ENCODE measurements at places on chromosomes 1 and 21.

GRCh38 chr1:178684542-178685000, 40.5 kb upstream of the RALGPS2 start:
- peak; percentile 96 for DNase-seq

GRCh38 chr1:34907487-34908090, 21.9 kb downstream of the DLGAP3 start:
- DNase-seq = no peak

DNA sequence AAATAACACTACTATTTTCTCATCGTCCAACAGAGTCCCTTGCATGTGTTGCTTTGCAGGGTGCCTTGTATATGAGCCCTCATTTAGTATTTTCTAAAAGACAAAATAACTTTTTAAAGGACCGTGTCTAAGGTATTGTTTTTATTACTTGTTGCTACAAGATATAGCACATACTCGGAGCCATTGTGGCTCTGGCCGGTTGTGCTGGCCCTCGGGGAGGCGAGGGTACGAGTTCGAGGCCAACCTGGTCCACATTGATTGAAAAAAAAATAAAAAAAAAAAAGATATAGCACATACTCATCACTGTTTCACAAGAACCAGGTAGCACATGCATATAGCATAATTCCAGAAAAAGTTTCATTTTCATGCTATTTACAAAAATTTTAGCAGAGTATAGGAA, 869.2 kb downstream of the MRPL39 start:
- no peak for DNase-seq

DNA sequence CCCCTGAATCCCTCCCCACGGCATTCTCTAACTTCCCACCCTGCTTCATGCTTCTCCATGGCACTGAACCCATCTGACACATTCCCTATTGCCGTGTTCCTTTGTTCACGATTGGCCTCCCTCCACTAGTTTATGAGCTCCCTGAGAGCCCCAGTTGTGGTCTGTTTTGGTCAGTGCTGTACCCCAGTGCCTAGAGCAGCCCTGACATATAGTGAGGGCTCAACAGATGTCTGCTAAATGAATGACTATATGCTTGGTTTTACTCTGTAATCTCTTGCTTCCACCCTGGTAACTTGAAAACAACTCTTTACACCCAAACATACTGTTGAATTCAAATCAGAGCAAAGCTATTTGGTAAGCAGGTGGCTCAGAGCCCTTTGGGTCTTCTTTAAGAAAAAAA, 171.1 kb upstream of the EDN2 start:
- DNase-seq = no peak

DNA sequence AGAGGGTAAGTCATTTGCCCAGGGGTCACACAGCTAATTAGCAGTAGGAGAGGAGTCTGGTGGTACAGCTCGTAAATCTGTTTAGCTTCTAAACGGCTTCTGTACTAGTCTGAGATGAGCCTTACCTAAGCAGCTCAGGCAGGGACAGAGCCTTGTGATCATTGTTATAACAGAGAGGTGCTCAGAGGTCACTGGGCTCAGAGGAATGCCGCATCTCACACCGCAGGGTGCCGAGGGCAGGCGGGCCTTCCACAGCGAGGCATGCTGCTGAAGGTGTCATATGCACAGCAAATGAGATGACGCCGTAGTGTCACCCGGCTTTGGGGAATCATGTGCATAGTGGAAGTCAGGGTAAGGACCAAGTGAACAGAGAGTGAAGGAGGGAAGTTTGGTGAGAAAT, 305.2 kb upstream of the FMN2 start:
- no peak for DNase-seq

DNA sequence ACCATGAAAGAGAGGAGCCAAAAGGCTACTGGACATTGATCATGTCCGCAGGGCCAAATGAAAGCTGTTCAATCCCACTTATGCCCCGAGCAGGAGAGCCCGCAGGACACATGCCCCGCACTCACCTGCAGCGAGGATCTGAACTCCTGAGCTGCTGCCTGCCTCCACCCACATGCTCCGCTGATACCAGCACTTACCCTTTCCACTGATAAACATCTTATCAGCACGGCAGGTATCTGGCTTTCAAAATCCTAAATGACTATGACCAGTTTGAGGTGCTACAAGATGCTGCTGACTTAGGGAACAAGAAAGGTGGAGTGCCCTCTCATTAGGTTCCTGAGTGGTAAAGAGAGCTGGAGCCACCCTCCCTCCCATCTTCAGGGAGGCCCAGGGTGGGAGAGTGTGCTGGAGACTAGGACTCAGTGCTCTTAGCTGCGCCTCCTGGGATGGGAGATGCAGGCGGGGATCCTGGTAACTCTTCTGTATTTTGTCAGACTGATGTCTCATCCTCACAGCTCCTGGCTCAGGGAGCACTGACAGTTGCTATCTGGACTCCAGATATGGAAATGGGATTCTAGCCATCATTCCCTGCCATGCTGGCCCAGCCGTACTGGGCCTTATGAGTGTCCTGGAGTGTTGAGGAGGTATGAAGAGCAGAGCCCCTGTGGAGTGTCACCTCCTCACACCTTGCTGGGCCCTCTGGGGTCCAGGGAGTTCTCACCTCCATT, 86.4 kb upstream of the F3 start:
- no peak for DNase-seq

DNA sequence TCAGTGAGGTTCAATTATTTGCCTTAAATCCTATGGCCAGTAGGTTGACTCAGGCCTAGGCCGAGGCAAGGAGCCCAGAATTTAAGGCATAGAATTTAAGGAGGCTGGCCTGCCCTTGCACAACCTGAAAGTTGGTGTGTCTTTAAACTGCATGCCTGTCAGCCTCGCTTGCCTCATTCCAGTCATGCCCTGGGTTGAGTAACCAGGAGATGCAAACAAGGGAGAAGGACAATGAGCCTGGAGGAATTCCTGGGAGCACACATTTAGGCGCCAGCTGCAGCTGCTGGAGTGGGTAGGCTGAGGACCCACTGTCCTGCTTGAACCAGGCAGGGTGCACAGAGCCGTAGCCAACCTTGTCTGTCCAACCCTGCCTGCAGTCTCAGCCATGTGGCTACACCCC, 11.7 kb downstream of the CD2 start:
- peak; percentile 47 for DNase-seq

DNA sequence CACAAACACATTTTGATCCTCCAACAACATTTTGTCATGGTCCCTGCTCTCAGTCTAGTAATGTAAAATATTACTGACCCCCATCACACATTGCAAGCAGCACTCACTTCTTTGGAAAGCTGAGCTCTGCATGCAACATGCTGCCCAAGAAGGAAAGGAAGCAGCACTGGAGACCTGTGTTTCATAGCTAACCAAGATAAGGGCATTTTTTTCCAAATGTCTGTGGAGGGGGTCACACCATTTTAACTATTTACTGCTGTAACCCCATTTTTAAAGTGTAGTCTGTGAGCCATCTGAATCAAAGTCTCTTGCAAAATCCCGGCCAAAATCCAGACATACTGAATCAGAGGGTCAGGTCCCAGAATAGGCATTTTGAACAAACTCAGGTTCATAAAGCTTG, 4.5 kb upstream of the RASSF5 start:
- DNase-seq = peak; percentile 57

DNA sequence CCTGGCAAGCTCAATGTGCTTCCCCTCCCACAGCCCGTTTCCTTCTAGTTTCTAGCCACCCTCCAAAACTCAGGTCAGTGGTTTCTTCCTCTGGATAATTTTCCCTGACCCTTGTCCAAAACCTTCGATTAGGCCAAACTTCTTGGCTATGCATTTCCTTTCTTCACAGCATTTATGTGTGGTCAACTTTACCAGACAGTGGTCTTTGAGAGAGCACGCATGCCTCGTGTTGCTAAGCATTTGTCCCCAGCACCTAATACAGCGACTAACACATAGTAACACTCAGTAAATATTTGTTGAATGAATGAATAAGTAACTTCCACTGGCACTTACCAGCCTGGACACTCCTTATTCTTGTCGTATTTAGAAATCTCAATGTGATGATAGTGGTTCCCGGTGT, 610.7 kb downstream of the PLPP3 start:
- DNase-seq = no peak

GRCh38 chr1:154151311-154151710, 3.6 kb downstream of the NUP210L start:
- no peak for DNase-seq

DNA sequence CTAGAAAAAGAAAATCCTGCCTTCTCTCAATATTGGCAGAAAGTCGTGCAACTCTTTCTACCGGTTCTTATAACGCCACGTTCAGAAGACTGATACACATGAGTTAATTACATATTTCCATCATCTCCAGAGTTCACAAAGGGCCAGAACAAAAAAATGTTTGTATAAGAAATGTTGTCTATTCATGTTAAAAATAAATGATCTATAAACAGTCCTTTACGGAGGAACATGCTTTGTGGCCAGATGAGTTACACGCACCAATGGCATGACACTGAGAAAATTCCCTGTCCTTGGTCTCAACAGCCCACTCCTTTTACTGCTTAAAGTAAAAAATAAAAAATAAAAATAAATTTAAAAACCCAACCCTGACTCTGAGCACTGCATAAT, 29.5 kb downstream of the C2CD2 start:
- peak; percentile 33 for DNase-seq

DNA sequence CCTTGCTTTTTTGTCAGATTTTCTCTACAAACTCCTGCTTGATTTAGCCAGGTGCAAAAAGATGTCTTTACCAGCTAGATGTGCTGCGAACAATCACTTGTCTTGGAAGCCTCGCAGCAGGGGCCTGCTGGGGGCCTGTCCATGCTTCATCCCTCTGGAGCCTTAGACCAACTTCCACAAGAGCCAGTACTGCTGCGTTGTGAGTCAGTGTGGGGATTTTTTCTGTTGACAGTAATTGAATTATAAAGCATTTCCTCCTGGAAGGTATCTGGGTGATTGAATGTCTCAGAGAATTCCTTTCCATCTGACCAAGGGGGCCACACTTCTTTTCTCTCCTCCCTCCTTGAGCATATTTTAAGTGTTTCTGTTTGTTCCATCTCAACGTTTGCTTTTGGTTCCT, 40.4 kb upstream of the LDLRAP1 start:
- DNase-seq = peak; percentile 27

- DNase-seq = peak; percentile 65
Observed at GRCh38 chr1:171654942-171655745, 2.7 kb upstream of the MYOC start.

GRCh38 chr1:16967962-16968361, 12.5 kb downstream of the MFAP2 start:
- no peak for DNase-seq

GRCh38 chr1:234961456-234962339, 166.9 kb downstream of the TOMM20 start:
- peak; percentile 93 for DNase-seq

- DNase-seq = no peak
Observed at GRCh38 chr21:42836402-42836666, 43.0 kb downstream of the WDR4 start.

- DNase-seq = peak; percentile 50
Observed at GRCh38 chr1:67710417-67710816, 25.4 kb downstream of the GADD45A start.

GRCh38 chr1:41431490-41432350, 52.8 kb downstream of the EDN2 start:
- DNase-seq = no peak

DNA sequence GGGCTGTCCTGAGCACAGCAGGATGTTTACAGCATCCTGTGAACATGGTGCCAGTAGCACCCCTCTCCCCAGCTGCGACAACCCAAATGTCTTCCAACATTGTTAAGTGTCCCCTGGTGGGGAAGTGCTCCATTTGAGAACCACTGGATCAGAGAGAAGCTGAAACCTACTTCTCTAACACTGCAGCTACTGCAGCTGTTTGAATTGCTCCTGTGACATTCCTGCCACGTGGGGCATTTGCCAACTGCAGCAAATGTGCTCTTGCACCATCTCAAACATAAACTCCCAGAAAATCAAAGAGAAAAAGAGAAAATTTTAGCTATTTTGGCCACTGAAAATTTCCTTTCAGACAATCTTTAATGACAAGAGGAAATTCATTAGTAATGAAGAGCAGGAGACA, 11.0 kb downstream of the SLC2A5 start:
- peak; percentile 59 for DNase-seq

DNA sequence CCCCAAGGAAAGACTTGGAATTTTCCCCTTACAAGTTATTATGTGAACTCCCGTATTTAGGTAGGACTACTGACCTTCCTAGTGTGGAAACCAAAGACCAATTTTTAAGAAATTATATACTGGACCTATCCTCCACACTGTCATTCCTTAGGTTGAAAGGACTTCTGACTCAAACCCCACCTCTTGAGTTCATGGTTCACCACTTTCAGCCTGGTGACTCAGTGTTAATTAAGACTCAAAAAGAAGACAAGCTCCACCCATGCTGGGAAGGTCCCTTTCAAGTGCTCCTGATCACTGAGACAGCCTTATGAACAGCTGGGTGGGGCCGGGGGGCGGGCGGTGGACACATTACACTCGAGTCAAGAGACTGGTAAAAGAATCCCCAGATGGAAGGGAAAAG, 113.2 kb downstream of the LRRC53 start:
- no peak for DNase-seq

- DNase-seq = no peak
Observed at GRCh38 chr1:38701088-38701487, 158.5 kb downstream of the RRAGC start.

DNA sequence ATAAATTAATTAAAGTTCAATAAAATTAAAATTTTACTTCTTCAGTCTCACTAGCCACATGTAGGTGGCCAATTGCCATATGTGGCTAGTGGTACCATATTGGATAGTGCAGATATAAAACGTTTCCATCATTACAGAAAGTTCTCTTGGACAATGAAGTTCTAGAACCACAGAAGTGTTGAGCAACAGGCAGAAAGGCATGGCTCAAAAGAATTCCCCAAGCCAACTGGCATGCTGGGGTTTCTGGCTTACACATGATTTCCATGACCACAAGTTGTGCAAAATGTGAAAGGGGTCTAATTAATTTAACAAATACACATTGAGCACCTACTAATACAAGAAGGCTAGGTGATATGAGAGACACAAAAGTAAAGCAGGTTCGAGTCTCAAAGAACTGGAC, 72.2 kb upstream of the CDC42BPA start:
- peak; percentile 38 for DNase-seq

DNA sequence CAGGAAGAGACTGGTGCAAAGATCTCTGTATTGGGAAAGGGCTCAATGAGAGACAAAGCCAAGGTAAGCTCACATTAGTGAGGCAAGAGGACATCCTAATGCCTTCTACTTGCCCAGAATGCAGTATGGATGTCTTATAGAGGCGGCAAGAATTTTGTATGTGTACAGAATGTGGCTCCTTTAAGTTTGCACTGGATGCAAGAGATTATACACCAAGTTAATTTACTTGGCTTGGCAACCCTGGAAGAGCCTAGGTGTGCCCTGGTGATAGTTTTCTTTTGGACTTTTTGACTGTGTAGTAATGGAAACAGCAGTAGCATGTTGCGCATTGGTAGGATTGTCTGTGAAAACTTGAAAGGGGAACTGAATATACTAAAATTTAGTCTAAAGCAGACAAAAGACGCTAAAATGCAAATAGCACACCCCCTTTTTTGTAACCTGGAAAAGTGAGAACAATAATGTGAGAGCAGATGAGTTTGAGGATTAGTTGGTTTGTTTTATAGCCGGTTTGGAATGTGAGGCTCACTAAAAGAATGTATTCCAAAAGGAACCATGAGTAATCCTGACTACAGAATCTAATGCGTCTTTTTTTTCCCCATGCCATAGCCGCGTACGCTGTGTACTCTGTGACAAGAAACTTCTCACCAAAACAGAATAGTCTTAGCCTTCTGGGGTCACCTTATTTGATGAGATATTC, 18.1 kb downstream of the KHDRBS1 start:
- peak; percentile 80 for DNase-seq

- DNase-seq = no peak
Observed at GRCh38 chr1:26291939-26292338, 12.1 kb downstream of the SH3BGRL3 start.

All from AG10803 (cell line).